ENCODE measurements at places on chromosomes 11 and 22.

DNA sequence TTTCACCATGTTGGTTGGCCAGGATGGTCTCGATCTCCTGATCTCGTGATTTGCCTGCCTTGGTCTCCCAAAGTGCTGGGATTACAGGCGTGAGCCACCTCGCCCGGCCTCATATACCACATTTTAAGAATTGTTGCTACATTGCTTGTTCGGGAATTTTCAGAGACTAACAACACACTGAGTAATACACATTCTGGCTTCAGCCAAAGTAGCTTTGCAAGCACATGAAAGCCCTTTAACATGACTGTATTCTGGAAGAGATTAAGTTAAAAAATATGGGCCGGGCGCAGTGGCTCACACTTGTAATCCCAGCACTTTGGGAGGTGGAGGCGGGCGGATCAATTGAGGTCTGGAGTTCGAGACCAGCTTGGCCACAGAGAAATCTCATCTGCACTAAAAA lies 15.0 kb downstream of the CRTAM start:
- DNase-seq, result no peak

- no peak for DNase-seq
Measured at GRCh38 chr11:69865707-69866106, 46.5 kb upstream of the FGF3 start.

DNA sequence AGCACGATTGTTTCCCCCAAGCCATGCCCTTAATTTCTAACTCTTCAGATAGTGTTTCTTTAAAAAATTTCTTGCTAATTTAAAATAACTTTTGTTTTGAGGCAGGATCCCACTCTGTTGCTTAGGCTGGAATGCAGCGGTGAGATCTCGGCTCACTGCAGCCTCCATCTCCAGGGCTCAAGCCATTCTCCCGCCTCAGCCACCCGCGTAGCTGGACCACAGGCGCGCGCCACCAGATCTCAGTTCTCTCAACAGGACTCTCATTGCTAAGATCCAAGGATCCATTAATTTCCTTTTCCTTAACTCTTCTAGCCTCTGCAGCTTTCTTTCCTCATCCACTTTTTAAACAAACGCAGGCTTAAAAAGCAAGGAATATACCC lies 327 bp upstream of the MED17 start:
- no peak for DNase-seq

GRCh38 chr11:8873741-8874405 lies 37.1 kb upstream of the AKIP1 start:
- no peak for DNase-seq

- no peak for DNase-seq
Measured at GRCh38 chr22:46620588-46621242, 529 bp downstream of the GRAMD4 start.

DNA sequence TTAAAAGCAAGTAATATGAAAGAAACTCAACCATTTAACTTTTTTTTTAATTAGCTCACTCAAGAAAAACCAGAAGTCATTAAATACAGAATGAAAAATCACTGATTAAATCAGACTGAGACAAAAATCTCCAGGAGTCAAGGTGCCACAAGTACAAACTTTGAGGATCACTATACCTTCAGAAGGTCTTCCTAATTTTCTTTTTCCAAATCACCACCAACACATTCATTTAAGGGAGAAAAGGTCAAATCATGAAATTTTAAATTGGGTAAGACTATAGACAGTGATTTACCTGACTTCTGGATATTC lies 32.3 kb downstream of the PITPNB start:
- DNase-seq, result no peak

- DNase-seq, result no peak
Measured at GRCh38 chr11:128931668-128932067, 11.0 kb downstream of the TP53AIP1 start.

DNA sequence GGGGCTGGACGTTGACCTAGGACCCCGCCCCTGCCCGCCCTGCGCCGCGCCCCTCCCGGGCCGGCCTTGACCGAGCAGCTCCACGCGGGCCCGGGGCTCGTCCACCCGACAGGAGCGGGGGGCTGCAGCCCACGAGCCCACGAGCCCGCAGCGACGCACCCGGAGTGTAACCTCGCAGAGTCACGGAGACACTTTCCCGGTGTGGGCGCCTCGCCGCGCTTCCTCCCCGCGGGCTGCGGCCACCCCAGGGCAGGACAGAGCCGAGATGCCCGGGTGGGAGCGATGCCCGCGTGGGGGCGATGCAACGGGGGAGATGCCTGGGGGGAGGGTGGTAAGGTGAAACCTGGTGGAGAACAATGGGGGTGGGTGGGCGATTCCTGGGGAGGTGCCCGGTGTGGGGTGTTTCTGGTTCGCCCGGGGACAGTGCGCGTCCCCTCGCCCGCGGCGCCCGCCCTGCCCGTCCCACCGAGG lies 4.9 kb upstream of the ZBED4 start:
- no peak for DNase-seq

- DNase-seq, result no peak
Measured at GRCh38 chr11:35529971-35530495, 4.6 kb upstream of the PAMR1 start.

GRCh38 chr22:43207849-43208702 lies 21.1 kb upstream of the TTLL12 start:
- DNase-seq, result no peak

DNA sequence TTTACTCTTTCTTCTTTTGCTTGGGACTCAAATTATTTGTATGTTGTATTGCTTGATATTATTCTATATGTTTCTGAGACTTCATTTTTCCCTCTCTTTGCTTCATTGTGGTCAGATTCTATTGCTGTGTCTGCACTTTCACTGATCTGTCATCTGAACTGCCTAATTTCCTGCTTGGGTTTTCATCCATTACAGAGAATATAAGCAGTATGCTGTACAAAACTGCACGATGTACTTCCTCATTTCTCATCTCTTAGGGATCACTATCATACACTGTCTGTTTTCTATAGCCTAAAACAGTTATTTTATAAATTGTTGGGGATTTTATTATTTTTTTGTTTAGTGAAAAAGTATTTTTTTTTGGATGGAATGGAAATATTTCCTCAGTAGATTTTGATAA lies 736.7 kb upstream of the ANO5 start:
- DNase-seq, result no peak

- DNase-seq, result no peak
Measured at GRCh38 chr11:92342886-92343285, 118.3 kb downstream of the FAT3 start.

DNA sequence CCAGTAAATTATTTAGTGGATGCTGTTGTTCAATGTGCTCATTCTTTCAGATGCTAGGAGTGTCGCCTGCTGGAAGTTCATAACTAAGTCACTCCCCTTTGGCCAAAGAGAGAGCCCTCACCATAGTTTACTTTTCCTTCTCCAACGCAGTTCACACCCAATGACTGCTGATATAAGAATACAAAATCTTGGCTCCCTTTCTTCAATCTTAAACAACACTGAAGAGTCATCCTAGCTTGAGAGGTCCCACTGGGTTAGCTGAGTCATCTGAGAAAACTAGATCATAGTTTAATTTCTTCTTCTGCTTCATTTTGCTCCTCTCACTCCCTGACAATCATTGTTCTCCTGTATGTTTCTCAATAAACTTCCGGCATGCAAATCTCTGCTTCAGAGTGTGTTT lies 5.4 kb upstream of the OR52L1 start:
- no peak for DNase-seq

GRCh38 chr11:45560913-45561281 lies 104.5 kb downstream of the CHST1 start:
- no peak for DNase-seq

GRCh38 chr11:727281-727701 lies 20.0 kb upstream of the TALDO1 start:
- DNase-seq, result no peak

- DNase-seq, result no peak
Measured at GRCh38 chr11:70252844-70253243, 17.6 kb upstream of the PPFIA1 start.

- no peak for DNase-seq
Measured at GRCh38 chr11:87878373-87878825, 296.8 kb downstream of the RAB38 start.

GRCh38 chr11:67054836-67055523 lies 1.7 kb upstream of the RHOD start:
- no peak for DNase-seq

DNA sequence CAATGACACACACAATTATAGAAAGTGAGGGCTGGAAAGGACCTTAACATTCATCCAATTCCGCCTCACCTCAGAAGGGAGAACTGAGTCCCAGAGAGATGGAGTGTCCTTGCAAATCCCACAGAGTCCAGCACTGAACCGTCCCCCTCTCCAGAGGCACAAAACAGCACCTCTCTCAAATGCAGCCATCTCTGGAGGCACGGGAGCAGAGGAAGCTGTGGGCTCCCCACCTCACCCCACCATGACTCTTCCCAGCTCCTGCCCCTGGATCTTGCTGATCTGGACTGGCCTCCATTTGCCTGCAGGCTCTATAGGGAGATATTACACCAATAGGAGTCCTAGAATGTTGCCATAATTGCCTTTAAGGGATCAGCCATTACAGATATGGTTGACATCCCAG lies 1.4 kb upstream of the DRD2 start:
- no peak for DNase-seq

- DNase-seq, result no peak
Measured at GRCh38 chr11:27928809-27929208, 179.1 kb downstream of the KIF18A start.

DNA sequence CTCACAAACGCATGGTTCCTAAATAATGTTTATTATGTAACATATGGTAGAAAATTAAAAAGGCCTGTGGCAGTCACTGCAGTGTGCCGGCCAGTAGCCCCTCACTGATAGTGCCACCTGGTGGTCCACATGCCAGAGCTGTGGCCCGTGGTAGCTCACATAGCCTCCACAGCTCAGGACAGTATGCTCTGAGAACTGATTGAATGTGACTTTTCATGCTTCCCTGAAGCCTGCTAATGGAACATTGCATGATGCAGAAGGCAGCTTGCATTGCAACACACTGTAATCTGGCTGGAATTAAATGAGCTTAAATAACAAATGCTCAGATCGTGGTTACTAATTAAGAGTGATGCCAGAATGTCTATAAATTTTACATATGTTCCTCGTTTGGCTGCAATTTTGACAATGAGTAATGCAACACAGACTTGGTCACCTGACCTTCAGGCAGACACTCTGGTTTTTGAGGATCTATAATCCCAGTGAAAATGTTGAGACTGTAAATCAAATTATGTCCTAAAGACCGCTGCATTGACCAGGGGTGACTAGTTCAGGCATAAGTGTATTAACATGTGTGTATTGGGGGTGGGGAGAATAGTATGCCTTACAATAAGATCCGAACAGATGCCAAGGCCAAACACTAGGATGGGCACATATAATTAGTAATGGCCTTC lies 566.4 kb downstream of the METTL15 start:
- DNase-seq, result no peak

- no peak for DNase-seq
Measured at GRCh38 chr11:105937738-105938137, 84.3 kb downstream of the MSANTD4 start.

- DNase-seq, result no peak
Measured at GRCh38 chr11:134632347-134633119, 220.5 kb upstream of the B3GAT1 start.

- DNase-seq, result no peak
Measured at GRCh38 chr11:12403997-12404350, 26.6 kb downstream of the PARVA start.

DNA sequence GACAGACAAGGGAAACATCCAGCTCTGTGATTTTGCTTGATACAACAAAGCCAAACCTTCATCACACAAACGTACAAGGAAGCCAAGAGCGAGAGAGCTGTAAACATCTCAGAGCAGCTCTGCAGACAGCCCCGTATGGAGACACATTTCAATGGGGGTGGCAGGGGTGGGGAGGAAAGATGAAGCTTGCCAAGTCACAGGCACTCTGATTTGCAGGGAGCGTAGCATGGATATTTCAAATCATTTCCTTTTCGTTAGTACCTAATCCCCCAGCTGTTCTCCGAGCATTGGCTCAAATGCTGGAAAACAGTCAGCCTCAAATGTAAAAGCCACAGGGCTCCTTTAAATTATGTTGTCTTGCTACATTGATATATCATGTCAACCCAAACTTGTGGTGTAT lies 458.9 kb upstream of the CADM1 start:
- DNase-seq, result no peak

DNA sequence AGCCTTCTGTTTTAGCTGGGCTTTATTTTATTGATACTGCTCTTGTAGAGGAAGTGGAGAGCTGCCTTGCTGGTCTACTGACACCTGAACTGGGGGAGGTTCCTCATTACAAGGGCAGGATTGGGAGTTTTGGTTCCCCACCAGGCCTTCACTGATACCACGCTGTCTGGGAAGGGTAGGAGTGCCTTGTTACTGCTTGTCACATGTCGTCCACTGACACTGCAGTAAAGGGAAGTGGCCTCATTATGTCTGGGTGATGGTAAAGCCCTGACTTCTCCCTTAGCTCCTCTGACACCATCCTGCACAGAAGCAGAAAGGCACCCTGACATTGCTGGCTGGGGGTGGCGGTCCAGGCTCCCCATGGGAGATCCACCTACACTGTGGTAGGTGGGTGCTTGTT lies 38.7 kb upstream of the ELF5 start:
- no peak for DNase-seq

DNA sequence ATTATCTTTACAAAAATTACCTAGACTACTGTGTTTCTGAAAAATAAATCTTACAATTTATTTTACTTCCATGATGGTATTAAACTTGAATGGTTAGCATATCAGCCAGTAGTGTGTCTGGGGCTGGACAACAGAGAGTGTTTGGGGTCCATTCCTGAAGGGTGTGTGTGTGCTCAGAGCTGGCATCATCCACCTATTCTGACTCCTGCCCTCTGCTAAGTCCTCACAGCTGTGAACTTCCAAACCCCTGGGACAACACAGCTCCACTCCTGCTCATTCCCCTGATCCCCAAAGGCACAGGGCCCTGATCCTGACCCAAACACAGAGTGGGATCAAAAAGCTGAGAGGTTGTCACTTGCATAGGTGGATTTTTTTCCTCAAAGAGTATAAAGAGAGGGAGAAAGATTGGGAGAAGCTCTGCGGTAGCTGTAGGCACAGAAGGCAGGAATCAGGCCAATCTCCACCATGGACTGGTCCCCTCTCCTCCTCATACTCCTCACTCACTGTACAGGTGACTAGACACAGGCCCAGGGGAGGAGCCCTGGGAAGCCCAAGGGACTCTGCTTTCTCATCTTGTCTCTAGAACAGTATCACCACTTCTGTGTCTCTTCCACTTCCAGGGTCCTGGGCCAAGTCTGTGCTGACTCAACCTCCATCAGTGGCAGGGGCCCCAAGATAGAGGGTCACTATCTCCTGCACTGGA lies 55.7 kb upstream of the TOP3B start:
- DNase-seq, result no peak

- no peak for DNase-seq
Measured at GRCh38 chr11:33687733-33688479, 12.7 kb downstream of the C11orf91 start.

DNA sequence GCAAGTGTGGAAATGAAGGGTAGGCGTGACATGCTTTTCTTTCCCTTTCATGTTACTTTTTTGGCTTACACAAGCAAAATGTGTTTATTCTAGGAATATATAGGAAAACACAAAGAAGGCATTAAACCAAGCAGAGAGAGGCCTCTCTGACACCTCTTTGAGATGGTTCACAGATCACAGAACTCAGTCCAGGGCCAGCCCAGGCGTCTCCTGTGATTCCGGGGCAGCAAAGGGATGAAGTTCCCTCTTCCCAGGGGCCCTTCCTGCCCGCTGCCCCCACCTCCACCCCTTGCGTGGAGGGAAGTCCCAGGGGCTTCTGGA lies 78.0 kb downstream of the CACNA1I start:
- DNase-seq, result no peak
